HEK293T (cell line): ENCODE measurements at places on chromosomes 16 and 17.

- no peak for DNase-seq
Measured at GRCh38 chr16:49120631-49121030, 161.0 kb downstream of the CBLN1 start.

DNA sequence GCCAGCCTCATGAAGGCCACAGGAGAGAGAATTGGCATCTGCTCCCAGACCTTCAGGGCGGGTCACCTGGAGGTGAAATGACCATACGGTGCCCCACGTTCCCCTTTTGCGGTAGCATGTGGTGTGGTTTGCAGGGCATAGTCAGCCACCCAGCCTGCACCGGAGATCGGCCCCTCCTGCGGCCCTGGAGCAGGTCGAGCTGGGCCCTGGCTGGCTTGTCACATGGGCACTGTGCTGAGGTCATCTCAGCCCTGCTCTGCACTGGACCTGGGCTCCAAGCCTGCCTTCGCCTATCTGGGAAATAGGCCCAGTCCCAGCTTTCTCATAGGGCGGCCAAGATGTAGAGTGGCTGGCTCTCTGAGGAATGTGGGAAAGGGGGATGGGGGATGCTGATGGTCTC is 16.2 kb downstream of the GSE1 start:
- no peak for DNase-seq

- DNase-seq: no peak
Measured at GRCh38 chr17:42247734-42248133, 28.5 kb downstream of the STAT5B start.

DNA sequence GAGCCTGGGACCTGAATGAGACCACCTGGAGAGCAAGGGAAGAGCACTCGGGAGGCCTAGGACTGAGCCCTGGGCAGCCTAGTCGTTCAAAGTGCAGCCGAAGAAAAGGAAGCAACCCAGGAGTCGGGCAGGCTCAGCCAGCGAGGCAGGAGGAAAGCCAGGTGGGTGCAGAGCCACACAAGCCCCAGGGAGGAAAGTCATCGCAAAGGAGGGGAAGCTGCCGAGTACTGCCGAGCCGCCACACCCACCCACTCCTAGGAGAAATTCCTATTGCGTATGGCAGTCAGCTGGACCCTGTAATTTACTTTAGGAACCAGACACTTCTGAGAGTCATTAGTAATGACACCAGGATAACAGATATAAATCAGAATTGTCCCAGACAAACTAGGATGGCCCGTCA is 187.6 kb downstream of the KATNIP start:
- DNase-seq: no peak

- DNase-seq: no peak
Measured at GRCh38 chr17:51445946-51446345, 185.6 kb downstream of the UTP18 start.

DNA sequence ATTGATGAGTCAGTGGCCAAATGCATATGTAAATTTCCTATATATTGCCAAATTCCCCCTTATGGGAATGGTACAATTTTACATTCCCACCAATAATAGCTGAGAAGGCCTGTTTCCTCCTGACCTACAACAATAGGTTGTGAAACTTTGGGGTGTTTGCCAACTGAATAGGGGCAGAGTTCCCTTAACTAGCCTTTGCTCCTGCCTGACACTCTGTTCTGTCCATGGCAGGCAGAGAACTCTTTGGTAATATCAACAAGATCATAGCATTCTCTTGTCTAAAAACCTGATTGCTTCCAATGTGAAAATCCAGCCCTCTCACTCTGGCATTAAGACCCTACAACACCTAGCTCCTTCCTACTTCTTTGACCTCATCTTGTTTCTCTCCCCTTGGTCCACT is 149.7 kb downstream of the HAPSTR1 start:
- no peak for DNase-seq

DNA sequence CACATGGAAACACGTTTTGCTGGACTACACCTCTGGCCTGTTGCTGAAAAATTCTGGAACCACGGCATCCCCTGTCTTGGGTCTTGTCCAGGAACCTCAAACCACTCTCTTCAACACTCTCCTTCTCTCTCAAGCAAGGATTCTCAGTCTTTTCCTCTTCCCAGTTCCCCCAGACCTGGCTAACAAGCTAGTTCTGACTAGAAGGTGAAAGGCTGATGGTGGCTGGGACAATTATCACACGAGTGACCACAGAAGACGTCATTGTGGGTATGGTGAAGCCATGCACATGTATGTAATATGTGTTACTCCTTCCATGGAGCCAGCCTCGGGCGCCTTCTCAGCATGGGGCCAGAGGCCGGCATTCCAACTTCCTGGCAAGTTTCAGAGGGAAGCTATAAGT is 123.0 kb downstream of the CDYL2 start:
- no peak for DNase-seq

DNA sequence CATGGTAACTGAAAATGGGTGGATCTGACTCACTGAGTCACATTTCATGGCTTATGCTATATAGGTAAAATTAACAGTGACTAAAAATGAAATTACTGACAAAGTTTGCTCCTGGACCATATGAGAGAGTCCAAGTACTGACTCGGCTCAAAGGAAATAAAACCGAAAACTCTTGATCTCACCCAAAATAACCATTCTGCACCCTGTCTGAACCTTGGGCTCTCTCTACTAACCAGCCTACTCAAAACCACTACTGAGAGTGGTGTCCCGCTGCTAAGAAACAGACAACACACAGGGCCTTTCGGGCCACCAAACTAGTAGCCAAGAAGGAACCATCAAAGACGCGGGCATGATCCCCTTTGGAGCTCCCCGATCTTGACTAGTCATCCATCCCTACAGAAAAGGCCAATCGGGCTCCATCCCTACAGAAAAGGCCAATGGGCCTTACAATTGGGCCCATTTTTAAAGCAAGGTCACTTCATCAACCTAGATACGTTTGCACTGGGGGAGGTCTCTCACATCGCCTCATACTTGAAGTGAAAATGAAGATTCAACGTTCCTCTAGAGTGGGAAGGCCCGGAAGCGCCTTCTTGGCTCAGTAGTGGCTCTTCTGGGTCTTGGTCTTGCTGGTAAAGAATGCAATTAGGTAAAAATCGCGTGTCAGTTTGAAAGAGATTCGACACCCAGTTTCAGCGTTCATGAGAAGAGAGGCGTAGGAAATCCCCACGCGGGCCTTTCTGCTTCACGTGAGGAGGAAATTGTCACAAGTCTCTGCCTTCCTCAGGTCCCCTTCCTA is 720 bp upstream of the ZPBP2 start:
- DNase-seq: no peak

DNA sequence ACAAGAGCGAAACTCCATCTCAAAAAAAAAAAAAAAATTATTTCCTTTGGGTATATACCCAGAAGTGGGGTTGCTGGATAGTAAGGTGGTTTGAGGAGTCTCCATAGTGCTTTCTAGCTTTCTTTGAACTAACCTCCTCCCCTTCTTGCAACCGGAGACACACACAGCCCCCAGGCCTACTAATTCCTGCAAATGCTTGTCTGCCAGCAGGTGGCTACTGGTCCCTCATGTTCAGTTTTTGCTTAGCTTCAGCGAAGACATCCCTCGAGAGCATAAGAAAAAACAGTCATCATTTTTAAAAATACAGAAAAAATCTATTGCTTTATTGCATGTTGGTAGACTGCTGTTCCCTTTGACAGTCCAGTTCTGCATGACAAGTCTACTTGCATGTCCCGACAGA is 439.0 kb downstream of the UTP18 start:
- no peak for DNase-seq

DNA sequence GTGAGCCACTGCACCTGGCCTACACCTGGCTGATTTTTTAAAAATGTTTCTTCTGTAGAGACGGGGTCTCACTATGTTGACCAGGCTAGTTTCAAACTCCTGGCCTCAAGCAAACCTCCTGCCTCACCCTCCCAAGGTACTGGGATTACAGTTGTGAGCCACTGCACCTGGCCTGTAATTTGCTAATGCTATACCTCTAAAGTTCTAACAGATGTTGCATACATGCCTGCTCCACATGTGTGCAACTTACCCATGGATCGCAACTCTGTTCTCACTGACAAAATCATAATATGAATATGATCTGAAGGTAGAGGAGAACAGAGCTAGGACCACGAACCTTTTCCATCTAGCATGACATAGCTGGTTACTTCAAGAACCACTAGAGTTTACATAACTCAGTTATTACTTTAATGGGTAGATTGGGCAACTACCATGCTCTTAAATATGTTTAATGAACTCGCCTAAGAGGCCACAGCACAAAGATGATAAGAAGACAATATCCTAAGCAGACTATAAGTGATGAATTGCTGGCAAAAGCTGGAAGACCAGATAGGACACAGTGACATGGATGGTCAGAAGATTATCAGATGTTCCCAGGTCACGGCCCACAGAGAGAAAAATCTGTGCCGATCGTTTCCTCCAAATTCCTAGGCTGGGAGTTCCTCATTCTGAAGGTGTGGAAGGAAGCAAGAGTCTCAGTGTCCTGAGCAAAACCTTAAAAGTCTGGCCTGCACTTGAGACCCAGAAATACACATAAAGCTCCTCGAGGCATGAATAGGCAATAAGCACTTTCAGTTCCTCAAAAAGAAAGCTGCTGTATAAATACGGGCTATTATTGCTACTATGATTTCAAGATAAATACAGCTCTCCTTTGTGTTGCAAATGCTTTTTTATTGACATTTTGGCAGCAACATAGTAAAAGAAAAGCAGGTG is 53.6 kb upstream of the ICAM2 start:
- DNase-seq: no peak

DNA sequence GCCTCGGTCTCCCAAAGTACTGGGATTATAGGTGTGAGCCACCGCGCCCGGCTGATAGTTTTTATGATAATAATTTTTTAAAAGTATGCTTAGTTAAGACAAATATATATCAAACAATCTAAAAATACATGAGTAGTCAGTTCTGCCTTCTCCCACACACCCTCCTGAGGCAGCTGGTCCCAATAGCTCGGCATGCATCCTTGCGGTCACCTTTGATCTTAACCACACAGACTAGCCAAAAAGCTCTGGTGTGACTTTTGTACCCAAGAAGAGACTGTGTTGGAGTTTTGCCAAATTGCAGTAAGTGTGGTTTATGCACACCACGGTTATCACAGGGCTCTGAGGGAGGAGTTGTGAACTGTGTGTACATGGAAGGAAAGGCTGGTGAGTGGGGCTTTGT is 25.6 kb downstream of the ATP6V0A1 start:
- DNase-seq: no peak

GRCh38 chr17:15348021-15348420 is 6.6 kb upstream of the TEKT3 start:
- DNase-seq: no peak

DNA sequence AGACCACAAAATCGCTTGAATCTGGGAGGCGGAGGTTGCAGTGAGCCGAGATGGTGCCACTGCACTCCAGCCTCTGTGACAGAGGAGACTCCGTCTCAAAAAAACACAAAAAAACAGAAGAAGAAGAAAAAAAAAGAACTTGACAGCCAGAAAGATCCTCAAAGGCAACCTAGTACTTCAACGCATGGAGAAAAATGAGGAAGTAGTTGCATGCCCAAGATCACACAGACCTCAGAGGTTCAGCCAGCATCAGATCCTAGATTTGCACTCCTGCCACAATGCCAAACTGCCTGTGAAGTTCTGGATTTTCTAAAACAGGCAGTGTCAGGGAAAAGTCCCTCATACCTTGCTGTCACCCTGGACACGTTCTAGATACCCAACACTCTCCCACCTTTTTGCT is 1.5 kb downstream of the ATPAF2 start:
- no peak for DNase-seq

DNA sequence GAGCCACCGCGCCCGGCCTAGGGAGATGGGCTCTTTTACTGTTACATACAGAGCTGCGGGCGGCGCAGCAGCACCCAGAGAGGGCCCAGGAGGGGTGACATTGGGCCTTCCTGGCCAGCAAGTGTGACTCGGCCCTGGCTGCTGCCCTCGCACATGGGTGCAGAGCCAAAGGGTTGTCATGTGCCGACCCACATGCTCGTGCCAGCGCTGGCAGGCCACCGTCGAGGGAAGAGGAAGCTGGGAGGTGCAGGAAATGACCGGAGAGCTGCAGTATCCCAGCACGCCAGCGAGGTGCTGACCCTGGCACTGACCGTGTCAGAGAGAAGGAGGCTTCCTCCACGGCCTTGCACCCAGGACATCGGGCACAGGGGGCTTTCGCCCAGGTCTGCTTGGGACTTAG is 8.0 kb downstream of the ENDOV start:
- no peak for DNase-seq

- no peak for DNase-seq
Measured at GRCh38 chr17:14910916-14911315, 354.2 kb downstream of the PMP22 start.

GRCh38 chr16:49745311-49745747 is 110.6 kb downstream of the ZNF423 start:
- DNase-seq: no peak

- peak; percentile 57 for DNase-seq
Measured at GRCh38 chr17:6269478-6269877, 165.4 kb downstream of the AIPL1 start.

DNA sequence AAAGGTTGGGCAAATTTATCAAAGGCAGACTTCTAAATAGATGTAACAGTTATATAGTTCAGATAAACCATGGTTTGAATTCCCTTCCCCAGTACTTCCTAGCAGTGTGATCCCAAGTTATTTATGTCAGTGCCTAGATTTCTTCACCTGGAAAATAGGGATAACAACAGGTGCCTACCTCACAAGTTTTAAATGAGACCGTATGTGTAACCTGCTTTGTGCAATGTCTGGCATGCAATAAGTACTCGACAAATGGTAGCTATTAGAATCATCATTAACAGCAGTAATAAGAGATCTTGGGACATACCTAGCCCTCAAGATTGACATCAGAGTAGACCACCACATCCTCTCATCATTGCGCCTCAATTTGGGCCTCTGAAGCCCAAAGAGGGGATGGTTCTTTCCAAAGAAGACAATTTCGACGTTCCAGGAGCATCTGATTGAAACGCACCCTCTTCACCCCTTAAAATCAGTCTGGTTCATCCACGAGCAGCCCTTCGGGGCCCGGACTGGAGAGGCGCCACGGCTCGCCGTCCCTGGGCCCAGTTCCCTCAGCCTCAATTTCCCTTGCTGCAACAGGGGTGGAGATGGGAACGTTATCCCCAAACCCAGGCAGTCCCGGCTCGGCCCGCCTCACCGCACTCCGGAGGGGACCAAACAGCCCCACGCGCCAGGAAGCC is 541 bp downstream of the ACACA start:
- no peak for DNase-seq

DNA sequence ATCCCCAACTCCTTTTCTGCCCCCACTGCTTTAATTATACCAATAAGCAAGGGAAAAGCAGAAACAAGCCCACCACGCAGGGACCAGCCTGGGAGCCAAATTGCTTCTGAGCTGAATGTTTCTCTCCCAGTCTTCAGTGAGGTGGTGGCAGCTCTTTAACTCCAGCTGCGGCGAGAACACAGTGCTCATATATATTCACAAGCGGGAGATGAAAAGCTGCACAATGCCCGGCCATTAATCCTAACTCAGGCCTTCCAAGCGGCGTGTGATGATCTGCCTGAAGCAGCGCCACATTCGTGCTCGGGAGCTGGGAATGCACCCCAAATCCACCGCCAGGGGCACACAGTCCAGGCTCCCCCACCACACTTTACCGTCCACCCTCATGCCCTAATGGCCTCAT is 203.7 kb upstream of the SDK2 start:
- no peak for DNase-seq

DNA sequence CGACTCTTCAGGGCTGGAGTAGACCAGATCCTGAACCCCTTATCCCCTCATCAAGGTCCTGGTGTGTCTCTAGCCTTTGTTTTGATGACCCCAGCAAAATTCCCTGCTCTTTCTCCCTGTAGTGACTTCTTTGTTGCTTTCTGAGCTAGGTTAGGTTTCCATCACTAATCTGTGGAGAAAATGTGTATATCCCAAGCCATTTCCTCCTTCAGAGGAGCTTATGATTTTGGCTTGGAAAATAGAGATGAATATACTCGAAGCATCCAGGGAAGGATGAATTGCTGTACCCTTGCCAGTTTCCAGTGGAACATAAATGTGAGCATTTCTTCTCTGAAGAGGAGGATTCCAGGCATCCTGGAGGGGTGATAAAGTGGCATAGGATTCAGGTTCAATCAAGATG is 55.8 kb downstream of the KSR1 start:
- no peak for DNase-seq
